ENCODE measurements at places on chromosomes 13 and 19.

DNA sequence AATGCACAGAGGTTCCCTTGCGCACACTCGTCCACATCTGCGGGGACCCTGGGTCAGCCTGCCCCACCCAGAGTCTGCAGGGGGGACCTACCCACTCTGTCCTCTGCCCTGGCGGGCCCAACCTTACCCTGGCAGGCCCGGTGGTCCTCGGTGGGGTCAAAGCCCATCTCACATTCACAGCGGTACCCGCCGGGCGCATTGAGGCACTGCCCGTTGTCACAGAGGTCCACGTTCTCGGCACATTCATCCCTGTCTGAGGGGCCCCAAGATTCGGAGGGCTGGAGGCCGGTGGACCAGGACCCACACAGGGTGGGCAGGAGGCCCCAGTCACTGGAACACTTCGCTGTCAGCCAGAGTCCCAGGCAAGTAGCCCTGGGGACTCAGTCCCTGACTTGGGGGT lies 38.5 kb downstream of the FBN3 start:
- DNase-seq, result no peak

DNA sequence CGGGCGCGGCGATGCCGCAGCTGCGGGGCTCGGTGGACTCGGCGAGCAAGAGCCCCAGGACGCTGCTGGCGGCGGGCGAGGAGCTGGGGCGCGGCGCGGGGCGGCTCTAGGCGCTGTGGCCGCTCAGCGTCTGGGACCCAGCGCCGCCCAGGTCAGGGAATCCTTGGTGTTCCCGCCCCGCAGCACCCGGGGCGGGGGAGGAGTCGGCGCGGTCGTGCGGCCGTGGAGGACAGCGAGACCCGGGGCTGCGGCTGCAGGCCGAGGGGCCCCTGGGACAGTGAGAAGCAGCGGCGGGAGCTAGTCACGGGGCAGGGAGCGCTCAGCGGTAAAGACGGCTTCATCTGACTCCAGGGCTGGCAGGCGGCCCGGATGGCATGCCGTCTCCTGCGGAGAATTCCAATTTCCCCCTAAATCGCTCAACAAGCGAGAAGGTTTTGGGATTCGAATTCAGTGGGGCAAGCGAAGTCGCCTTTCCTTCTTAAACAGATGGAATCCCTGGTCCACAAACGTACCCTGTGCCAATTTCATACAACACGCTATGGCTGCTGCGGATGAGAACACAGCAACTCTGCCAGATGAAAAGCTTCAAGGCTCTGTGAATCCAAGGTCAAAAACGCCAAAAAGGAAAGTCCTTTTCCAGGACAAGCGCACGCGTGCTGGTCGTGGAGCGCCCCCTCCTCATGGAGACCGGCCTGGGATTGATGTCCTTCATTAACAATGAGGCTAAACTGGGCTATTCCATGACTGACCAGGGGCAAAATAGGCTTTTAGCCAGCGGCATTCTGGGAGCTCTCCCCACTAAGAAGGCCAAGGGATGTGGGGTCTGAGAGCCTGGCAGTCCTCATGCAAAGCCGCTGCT lies 4.2 kb upstream of the ZSCAN4 start:
- no peak for DNase-seq

GRCh38 chr13:43057653-43058317 lies 34.4 kb downstream of the DNAJC15 start:
- DNase-seq, result no peak

DNA sequence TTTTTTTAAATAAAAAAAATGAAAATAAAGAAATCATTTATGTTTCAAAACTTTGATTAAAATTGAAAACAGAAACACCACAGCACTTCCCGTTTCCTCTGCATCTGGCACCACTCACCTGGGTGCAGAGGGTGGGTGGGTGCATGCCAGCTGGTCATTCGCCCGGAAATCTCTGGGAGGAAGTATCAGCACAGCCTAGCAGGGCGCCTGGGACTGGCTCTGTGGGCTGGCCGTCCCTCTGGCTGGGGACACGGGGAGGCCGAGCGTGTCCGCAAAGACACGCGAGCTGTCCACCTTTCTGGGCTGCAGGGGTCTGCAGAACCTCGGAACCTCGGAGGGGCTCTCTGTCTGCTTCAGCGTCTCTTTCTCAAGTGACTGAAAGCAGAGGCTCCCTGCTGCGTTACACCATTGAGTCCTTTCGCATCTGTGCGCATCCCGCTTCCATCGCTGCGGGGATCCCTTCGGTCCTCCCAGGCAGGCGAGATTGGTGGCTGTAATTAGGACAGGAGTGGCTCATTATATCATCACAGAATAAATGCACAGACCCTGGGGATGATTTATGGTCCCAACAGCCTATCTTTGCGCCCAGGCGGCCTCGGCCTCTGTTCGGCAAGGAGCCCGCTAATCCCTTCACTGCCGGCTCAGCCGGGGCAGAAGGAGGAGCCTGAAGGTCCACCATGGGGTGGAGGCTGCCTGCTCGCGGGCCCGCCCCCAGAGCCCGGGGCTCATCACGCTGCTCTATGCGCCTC lies 17.2 kb downstream of the CRTC1 start:
- DNase-seq, result no peak

DNA sequence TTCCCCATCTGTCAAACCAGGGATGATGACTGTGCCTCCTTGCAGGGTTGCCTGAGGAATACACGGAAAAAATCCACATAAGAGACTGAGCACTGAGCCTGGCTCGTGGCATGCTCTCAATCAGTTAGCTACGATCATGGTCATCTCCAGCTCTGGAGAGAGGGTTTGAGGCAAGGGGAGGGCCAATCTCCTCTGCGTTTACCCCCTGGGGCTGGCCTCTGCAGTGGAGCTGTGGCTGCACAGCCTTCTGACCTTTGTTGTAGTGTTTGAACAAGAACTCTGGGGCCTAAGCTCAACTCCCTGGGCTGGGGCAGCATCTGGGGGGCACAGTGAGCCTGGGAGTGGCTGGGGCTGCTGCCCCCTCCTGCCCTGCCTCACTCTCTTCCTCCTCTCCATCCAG lies 5.9 kb downstream of the LRRC4B start:
- DNase-seq, result no peak

DNA sequence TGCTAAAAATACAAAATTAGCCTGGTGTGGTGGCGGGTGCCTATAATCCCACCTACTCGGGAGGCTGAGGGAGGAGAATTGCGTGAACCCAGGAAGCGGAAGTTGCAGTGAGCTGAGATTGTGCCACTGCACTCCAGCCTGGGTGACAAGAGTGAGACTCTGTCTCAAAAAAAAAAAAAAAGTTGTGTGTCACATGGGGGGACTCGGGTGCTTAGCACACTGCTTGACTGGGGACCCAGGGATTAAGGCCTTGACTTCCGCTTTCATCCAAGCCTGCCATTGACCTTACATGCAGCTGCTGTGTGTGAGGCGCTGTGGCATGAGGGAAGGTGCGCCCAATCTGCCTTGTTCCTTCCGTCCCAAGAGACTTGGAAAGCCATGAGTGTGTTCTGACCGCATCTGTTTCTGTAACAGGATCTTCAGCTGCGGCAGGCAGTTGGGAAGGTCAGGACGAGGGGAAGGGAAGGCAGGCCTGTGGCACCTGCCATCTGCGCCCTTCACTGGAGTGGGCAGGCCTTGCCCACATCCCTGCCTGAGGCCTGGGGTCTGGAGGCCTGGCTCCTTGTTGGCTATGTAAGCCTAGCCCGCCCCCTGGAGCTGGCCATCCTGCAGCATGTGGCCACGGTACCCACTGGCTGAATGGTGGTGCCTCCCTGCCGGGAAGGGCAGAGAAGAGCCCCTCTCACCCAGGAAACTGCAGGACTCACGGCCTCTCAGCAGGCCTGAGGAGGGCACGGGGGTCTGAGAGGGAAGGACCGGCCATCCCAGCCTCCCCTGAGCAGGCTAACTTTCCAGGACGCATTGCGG lies 23.0 kb downstream of the PPP1R37 start:
- DNase-seq, result no peak

GRCh38 chr13:28440774-28441504 lies 54.0 kb downstream of the FLT1 start:
- no peak for DNase-seq

- DNase-seq, result no peak
These were observed 39.9 kb downstream of the DOCK9 start for GRCh38 chr13:98937911-98938381.

DNA sequence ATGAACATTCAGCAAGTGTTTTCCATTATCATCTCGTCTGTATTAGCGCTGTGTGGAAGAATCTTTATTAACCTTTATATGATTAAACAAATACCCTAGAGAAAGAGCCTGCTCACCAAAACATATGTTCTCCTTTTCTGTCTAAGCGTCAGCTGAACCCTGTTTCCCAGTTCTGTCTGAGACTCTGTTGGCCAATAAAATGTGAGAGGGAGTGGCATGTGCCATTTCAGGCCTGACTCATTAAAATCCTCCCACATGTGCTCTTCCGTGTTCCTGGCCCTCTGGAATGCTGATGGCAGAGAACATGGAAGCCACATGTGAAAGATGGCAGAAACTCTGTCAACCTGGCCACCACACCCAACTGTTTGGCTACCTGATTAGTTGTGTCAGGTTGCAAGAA lies 181.9 kb upstream of the EDNRB start:
- DNase-seq, result no peak

DNA sequence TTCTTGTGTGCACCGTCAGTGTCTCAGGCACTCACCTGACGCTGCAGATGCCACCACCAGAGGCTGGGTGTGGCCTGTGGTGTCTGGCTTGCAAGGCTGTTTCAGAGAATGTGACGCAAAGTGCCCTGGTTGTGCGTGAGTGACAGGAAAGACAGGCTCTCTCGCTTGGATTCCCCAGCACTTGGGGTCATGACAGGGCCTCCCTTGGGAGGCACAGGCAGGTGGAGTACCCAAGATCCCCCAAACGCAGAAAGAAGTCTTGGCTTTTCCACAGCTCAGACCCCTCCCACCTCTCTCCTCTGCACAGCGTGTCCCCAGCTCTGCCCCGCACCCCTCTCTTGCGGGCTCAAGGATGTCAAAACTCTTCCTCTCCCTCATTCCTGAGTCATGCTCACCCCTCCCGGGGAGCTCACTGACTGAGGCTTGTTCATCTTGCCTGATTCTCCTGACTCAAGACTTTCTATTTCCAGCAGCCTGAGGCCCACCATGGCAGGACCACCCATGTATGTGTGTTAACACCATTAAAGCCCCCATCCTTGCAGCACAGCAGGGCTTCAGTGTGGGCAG lies 21.0 kb downstream of the DHX34 start:
- DNase-seq, result peak; percentile 27

- DNase-seq, result no peak
These were observed 12.1 kb downstream of the IQCN start for GRCh38 chr19:18262144-18262543.

- DNase-seq, result no peak
These were observed 77.4 kb upstream of the ABCC4 start for GRCh38 chr13:95378603-95379002.

DNA sequence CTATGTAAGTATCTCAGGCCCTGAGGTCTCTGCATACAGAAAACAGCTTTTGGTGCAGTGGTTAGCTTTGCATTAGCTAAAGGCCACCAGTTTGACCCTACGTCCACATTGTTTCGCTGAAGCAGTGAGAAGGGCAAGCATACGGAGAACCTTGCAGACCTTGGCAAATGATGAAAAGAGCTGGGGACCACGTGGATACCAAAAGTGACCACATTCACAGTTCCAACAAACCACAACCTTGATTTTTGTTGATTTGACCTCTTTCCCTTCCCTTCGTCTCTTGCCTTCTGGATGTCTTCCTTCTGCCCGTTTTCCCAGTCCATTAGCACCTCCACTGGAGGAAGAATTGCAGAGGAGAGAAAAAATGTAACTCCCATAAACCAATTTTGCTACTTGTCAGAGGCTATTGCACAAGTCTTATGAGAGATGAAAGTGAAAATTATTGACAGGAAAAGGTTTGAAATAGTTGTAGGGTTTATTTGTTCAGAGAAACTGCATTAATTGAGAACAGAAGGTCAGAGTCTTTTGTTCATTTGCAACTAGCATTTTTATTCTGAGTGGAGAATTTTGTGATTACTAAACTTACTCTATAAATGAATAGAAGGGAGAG lies 293.9 kb upstream of the HTR2A start:
- no peak for DNase-seq

- peak; percentile 29 for DNase-seq
These were observed 51.6 kb upstream of the UBL3 start for GRCh38 chr13:29901710-29902631.

GRCh38 chr19:7872306-7873204 lies 1.6 kb downstream of the PRR36 start:
- DNase-seq, result no peak

DNA sequence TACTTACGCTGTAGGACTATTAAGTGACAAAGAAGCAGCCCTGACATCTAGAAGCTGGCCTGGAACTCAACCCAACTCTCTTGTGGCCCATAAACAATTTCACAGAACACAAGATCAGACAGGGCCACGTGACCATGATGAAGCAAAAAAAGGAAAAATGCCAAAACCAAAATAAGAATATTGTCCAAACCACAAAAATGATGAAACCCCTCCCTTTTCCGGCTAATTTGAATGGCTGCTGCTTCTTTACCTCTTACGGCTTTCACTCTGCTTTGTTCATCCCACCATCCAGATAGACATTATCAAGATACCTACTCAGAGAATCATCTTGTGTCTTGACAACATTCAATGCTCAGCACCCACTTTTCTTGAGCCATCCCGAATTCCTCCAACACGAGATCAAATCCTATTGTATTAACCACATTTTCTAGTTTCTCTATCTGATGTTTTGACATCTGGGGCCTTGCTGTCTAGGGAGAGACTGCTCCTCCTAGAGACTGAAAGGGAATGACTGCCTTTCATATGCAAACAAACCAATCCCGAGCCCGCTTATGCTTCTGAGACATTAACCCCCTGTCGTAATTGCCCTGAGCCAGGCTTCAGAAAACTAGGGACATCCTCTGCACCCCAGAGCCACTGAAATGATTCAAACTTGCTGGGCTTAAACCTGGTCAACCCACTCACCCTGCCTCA lies 186.3 kb downstream of the TDRD3 start:
- no peak for DNase-seq

- DNase-seq, result no peak
These were observed 35.4 kb downstream of the LHFPL6 start for GRCh38 chr13:39567569-39567968.

GRCh38 chr13:47121092-47121763 lies 224.4 kb upstream of the HTR2A start:
- DNase-seq, result no peak

- peak; percentile 18 for DNase-seq
These were observed 46.8 kb downstream of the TEX26 start for GRCh38 chr13:30978981-30979956.

- DNase-seq, result no peak
These were observed 142.5 kb downstream of the DCLK1 start for GRCh38 chr13:35988648-35989081.

- no peak for DNase-seq
These were observed 20.6 kb upstream of the ZNF430 start for GRCh38 chr19:20999731-21000352.

GRCh38 chr13:75651013-75651412 lies 14.9 kb downstream of the LMO7 start:
- no peak for DNase-seq

GRCh38 chr19:10001899-10002298 lies 8.4 kb downstream of the COL5A3 start:
- DNase-seq, result no peak

DNA sequence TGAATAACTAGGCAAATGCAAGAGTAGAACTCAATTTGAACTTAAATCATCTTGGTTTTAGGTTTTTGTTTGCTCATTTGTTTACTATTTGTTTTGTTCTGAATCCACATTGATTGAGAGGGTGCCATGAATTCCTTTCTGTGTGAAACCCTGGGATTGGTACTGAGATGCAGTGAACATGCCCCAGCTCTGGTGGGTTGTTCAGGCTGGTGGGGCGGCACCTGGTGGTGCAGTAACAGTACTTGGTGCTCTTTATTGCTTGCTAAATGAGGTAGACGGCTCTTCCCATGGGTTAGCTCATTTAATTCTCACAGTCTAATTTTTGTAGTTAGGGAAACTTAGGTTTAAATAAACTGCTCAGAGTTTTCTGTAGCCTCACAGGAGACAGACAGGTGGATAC lies 48.4 kb downstream of the WASF3 start:
- no peak for DNase-seq

- no peak for DNase-seq
These were observed 673.4 kb upstream of the ARGLU1 start for GRCh38 chr13:107241381-107241780.
